ENCODE measurements at places on chromosomes 4 and X. TPM values are rescaled to one million over a fixed set of nuclear protein-coding genes. Genes with fewer than 3 reads are reported as not detected.

The RTL5 gene
- 1.9 TPM for total RNA-seq

DNA sequence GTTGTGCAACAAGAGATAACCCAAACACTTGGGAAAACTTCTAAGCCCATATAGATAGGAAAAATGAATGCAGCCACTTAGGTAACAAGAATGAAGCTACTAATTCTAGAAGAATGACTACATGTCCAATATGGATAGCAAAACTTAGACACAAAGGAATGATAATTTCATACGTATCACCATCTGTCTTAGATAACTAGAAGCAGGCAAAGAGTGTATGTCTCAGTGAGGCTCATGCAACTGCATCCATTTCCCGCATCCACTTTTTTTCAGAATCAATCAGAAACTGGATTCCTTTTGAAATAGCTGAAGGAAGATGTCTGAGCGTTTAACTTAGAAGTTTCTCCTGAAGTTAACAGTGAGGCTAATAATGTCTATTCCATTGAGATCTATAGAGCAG, 408.7 kb upstream of the PITX2 start:
- no peak for DNase-seq

DNA sequence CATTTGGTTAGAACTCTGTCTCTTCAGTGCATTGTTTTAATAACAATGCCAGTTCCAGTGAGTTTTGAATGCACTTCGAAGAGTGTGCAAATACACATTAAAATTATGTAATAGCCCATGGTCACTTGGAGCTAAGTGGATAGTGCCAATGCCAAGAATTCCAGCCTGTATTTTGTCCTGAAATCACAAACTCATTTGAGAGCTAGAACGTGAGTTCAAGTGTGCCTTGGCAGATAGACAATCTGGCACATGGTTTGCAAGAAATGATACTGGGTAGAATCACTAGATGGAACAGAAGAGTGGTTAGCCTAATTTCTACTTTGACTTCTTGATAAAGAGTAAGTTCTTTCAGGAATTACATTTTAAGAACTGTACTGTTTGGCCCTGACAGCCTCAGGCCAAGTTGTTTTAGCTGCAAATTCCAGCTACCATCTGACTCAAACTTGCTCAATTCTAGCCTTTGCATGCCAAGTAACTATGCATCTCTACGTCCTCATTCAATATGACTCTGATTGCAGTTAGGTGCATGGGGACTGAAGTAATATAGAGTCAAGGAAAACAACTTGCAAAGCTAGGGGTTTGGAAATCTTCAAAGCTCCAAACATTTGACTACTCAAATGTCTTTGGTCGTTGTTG, 131.9 kb upstream of the SMIM31 start:
- peak; percentile 65 for DNase-seq

DNA sequence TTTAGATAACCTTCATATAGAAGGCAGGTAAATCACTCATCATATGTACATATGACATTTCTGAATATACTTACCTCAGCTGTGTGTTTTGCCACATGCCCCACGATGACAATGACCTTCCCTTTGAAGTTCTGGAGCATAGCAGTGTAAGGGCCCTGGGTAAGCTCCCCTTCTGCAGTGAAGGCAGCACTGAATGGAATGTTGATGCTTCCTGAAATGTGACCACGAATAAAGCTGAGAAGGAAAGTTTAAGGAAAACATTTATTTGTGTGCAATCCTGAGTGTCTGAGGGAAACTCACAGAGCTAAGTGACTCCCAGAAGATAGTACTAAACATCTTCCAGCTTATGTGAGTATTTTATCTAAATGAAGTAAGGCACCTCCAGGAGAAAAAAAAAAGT, 200.1 kb downstream of the NPNT start:
- no peak for DNase-seq

DNA sequence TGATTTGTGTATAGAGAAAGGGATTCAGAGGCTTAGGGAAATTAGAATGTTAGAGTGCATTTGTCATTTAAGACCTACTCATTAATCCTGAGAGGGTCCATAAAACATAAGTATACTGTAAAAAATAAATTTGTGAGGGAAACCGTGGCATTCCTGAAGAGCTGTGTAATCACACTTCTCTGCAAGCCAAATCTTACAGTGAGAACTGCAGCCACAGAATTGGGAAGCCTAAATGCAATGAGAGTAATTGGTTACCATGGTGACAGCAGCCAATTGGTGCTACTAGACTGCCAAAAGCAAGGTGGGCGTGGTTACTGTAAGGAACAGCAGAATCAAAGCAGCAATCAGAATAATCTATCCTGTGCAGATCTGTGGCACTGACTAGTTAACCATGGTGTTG, 345.2 kb upstream of the GRID2 start:
- DNase-seq, result no peak

DNA sequence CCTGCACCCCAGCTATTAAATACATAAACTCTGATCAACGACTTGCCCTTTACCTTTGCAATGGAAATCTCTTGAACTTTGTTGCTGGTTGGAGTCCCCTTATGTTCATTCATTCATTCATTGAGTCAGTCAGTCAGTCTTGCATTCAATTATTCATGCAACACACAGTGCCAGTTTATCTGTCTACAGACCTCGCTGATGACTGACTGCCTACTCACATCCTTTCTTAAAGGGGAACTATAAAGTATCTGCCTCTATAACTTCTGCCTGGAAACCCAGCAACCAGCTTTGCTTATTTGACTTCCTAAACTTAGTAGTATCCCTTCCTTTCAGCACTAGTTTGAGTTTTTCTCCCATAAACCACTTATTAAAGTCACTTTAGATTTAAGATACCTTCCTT, 620.8 kb upstream of the ADGRL3 start:
- DNase-seq, result peak; percentile 55

- no peak for DNase-seq
These were observed 186.5 kb upstream of the SLC7A11 start for GRCh38 chr4:138428611-138429010.

GRCh38 chr4:176198316-176198903, 3.0 kb upstream of the SPATA4 start:
- DNase-seq, result no peak

Measured in mammary epithelial cell (primary cell).